ENCODE measurements at places on chromosomes 7 and 10. TPM values are rescaled to one million over a fixed set of nuclear protein-coding genes. Genes with fewer than 3 reads are reported as not detected.

The ACBD7 gene
- total RNA-seq, result not detected

- no peak for DNase-seq
Measured at GRCh38 chr7:54837168-54837567, 78.2 kb upstream of the SEC61G start.

GRCh38 chr7:101620395-101620794 lies 8.7 kb downstream of the MYL10 start:
- no peak for DNase-seq

GRCh38 chr10:132810807-132811700 lies 25.1 kb upstream of the NKX6-2 start:
- DNase-seq, result no peak

The RAPGEF5 gene
- total RNA-seq, result 11.4 TPM

DNA sequence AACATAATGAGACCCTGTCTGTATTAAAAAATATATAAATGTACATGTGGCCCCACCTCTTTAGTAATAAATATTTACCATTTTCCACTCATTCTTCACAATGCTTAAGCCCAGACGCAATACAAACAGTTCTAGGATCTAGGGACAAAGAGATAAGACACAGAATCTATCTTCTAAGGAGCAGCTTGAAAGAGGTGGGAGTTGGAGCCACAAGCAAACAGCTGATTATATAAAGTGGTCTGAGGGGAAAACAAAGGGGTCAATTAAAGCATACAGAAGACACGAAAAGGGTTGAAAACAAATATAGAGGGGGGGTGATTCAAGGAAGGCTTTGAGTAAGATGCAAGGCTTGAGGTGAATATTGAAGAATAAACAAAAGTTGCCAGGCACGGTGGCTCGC lies 43.1 kb downstream of the UBE2H start:
- no peak for DNase-seq

DNA sequence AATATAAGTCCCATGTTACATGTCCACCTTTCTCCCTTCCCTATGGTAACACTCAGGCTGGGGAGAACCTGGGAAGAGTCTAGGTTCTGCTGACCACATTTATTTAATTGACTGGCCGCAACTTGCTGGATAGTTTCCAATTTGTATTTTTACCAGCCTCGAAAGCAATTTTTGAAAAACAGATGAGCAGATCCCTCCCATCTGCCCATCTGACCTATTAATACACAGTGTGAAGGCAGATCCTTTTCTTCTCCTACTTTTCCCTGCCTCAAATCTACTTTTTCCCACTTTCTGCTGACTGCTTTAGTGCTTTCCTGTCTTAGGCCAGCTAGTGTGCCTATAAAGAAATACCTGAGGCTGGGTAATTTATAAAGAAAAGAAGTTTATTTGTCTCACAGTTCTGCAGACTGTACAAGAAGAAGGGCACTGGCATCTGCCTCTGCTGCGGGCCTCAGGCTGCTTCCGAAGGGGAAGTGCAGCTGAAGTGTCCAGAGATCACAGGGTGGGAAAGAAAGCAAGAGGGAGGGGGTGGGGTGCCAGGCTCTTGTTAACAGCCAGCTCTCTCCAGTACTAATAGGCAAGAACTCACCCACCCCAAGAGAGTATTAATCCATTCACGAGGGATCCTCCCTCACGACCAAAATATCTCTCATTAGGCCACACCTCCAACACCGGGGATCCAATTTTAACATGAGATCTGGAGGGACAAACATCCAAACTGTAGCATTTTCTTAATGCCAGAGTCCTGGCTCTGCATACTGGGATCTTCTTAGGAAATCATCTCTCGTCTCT lies 336.0 kb upstream of the IGFBP3 start:
- no peak for DNase-seq

DNA sequence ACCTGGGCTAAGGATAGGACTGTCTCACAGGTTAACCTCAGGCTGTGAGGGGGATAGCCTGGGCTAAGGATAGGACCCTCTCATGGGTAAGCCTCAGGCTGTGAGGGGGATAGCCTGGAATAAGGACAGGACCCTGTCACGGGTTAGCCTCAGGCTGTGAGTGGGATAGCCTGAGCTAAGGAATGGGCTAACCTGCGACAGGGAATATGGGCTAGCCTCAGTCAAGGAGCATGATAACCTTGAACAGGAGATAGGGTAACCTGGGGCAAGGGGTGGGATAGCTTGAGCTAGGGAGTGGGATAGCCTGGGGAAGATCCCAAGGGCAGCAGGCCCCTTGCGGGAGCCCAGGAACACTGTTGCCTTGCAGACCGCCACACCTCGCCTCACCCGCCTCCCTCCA lies 42.7 kb downstream of the GRID2IP start:
- DNase-seq, result no peak

GRCh38 chr10:31172925-31173324 lies 141.3 kb upstream of the ZNF438 start:
- DNase-seq, result no peak

Data from left ventricle myocardium superior (tissue), 1 donor.